Thoracic aorta endothelial cell (primary cell): ENCODE measurements at places on chromosomes 16 and 17. TPM values are rescaled to one million over a fixed set of nuclear protein-coding genes. Genes with fewer than 3 reads are reported as not detected.

Gene TBC1D3D
- 0.13 TPM in 1 of 2 replicates, not detected in the other for total RNA-seq

Gene OR4D1
- total RNA-seq: not detected in 2 replicates

Gene PIRT
- not detected in 2 replicates for total RNA-seq

Gene SEZ6
- not detected in 2 replicates for total RNA-seq

Gene TBC1D3I
- 0.14 and 1.1 TPM in 2 replicates for total RNA-seq

Gene SYCE1L
- total RNA-seq: 1.9 and 2.0 TPM in 2 replicates

Gene DBNDD1
- total RNA-seq: 24.9 and 34.3 TPM in 2 replicates

Gene PRSS33
- total RNA-seq: not detected in 2 replicates

Gene CD300LG
- total RNA-seq: not detected in 2 replicates

Gene GPRC5C
- total RNA-seq: not detected in 2 replicates

Gene JPH3
- 0.13 TPM in 1 of 2 replicates, not detected in the other for total RNA-seq

Gene SHBG
- total RNA-seq: not detected in 2 replicates

Gene TP53TG3
- not detected in 2 replicates for total RNA-seq

Gene ZACN
- 0.07 TPM in 1 of 2 replicates, not detected in the other for total RNA-seq

Gene CNGB1
- 0.07 and 0.53 TPM in 2 replicates for total RNA-seq

Gene USP7
- total RNA-seq: 129 and 130 TPM in 2 replicates

Gene PRR35
- 0.07 TPM in 1 of 2 replicates, not detected in the other for total RNA-seq

Gene CPHXL
- total RNA-seq: not detected in 2 replicates

Gene SLC38A7
- 24.1 and 30.4 TPM in 2 replicates for total RNA-seq

Gene KREMEN2
- not detected in 2 replicates for total RNA-seq

Gene GPS1
- total RNA-seq: 82.2 and 98.8 TPM in 2 replicates

Gene C17orf67
- 1.6 TPM in 2 replicates for total RNA-seq

Gene OR2C1
- not detected in 2 replicates for total RNA-seq

Gene KRTAP4-6
- total RNA-seq: not detected in 2 replicates

Gene RASD1
- 8.8 and 11.8 TPM in 2 replicates for total RNA-seq

Gene GRIN2A
- total RNA-seq: not detected in 2 replicates

Gene AXIN2
- 3.9 and 4.5 TPM in 2 replicates for total RNA-seq

Gene MMP25
- under 0.01 and 0.07 TPM in 2 replicates for total RNA-seq

Gene CDRT4
- 4.9 and 14.3 TPM in 2 replicates for total RNA-seq

Gene ZG16
- total RNA-seq: not detected in 2 replicates

Gene EVPL
- not detected in 2 replicates for total RNA-seq

Gene ABCA9
- 3.3 and 13.4 TPM in 2 replicates for total RNA-seq

Gene SGCA
- not detected in 2 replicates for total RNA-seq

Gene NPIPB13
- 3.2 and 4.0 TPM in 2 replicates for total RNA-seq

Gene CCDC43
- total RNA-seq: 49.9 and 51.9 TPM in 2 replicates

Gene ENO3
- total RNA-seq: 1.6 and 2.4 TPM in 2 replicates

Gene ZNF232
- total RNA-seq: 6.7 and 7.7 TPM in 2 replicates

Gene NEK8
- 1.1 and 1.5 TPM in 2 replicates for total RNA-seq

Gene CRYM
- not detected in 2 replicates for total RNA-seq

Gene TMEM235
- total RNA-seq: 0.14 TPM in 1 of 2 replicates, not detected in the other
